ENCODE measurements at places on chromosomes 13 and 19. TPM values are rescaled to one million over a fixed set of nuclear protein-coding genes. Genes with fewer than 3 reads are reported as not detected.
A peak's percentile ranks its signal among the peaks of the same experiment; 100 is the strongest.

DNA sequence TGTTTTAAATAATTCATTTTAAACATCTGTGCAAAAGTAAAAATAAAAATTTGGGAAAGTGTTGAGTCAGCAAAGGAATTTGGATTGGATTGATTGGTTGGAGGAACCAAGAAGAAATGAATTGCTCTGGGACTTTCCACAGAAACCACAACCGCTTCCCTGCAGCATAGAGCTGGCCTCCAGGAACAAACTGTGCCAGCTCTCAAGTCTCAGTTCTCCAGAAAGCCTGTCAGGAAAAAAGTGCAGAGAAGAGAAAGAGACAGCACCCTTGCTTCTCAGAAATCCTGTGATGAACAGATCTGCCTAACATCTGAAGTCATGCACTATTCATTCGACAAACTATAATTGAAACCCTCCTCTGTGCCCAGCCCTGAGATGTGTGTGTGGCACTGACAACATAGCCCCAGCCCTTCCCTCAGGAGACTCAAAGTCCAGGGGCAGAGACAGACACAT is 14.8 kb downstream of the LYPD3 start:
- DNase-seq = no peak

Gene CD70
- polyA plus RNA-seq = 0.56 TPM

DNA sequence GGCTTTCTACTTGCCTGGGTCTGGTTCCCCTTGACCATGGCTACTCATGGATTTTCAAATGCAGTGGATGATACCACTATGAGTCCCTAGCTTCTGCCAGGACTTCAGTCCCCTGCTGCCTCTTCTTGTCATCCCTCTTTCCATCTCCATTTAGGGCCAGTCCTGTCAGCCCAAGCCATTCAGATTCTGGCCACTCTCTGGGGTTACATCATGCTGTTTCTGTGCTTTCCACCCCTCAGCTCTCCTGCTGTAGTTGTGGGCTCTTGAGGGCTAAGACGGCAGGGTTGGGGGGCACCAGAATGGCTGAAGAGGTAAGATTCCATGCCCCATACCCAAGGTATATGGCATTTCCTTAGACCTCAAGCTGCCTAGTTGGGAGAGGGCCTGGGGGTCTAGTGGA is 13.2 kb upstream of the ZNF492 start:
- DNase-seq = no peak

Gene ZNF726
- polyA plus RNA-seq = 6.0 TPM

DNA sequence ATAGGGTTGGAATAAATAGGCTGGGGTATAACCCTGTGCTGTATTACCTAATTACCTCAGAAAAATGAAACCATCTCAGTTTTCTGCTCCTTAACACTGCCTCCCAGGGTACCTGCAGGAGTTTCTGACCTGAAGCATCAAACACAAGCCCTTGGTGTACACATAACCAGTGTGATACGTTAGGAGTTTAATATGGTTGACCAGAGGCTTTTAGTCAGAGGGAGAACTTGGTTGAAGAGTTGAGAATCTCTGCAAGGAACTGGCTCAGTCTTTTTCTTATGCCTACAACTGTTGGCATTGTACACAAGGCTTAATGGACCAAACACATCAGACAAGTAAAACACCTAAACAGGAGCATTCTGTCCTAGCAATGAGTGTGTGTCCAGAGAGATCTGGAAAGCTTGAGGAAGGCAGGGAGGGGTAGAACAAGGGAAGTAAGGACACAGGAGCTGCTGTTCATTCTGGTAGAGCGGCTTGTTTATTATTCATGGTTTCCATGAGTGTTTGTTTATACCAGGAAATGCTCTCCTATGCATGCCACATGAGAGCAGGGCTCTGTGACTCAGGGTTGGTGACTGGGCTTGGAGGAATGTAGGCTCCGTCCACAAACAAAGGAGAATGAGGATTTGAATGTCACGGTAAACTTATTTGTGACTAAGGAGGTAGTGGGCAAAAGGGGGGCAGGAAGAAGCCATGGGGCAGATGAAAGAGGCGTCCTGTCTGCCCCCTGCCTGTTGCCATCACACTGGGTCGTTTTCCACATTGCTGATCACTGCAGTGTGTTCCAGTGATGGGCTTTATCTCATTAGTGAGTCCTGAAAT is 11.9 kb upstream of the SPATA13 start:
- DNase-seq = no peak

Gene SH3GL1
- polyA plus RNA-seq = 79.6 TPM

DNA sequence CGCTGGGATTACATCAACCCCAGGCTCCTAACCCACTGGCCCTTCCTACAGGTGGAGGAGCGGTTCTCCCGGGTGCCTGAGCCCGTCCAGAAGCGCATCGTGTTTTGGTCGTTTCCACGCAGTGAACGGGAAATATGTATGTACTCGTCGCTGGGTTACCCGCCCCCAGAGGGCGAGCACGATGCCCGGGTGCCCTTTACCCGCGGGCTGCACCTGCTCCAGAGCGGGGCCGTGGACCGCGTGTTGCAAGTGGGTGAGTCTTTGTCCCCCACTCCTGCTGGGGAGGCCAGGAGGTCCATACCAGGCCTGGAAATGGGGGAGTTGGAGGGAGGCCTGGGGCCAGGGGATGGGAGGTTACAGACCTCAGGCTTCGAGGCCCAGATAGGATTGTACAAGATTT is 4.4 kb downstream of the ZSWIM4 start:
- DNase-seq = no peak

DNA sequence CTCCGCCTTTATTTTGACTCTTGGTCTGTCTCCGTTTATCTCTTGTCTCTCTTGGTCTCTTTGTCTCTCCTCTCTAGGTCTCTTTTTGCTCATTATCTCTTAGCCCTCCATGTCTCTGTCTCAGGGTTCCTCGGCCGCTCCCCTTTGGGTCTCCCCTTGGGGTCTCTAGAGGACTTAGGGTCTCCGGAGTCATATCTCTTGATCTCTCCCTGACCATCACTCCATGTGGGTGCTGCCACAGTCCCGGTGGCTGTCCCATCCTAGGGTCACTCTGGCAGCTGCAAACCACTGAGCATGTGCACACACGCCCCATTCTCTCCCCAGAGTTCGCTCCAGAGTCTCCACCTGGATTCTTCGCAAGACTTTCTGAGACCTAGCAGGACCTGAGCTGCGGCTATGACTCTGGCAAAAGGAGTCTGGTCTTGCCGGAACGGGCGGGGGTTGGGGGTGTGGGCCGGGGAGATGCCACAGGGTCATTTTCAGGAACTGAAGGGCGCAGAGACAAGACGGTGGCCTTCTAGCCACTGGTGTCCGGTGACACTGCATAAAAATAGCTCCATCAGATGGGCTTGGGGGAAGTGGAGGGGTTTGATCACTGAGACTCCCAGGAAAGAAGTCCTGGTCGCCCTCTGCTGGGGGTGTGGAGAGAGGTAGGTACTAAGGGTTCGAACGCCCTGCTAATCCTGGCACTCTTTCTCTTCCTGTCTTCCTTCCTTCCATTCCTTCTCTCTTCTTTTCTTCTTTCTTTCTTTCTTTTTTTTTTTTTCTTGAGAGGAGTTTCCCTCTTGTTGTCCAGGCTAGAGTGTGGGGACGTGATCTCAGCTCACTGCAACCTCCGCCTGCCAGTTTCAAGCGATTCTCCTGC is 1.2 kb upstream of the KCNA7 start:
- DNase-seq = no peak

DNA sequence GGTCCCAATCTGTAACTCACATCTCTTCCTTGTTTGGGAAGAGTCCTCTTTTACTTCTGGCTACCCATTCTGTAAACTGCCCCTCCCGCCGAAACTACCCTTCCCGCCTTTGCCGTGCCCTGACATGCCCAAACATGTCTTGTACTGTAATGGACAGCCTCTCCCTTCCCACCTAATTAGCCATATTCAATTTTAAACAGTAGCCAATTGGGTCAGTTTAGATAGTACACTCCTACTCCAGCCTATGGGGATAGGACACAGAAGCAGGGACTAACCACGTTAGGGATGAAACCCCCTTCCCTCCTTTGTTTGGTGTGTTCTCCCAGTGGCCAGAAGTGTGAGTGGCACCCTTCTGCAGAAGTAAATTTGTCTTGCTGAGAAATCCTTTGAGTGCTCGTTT is 34.2 kb downstream of the SACS start:
- no peak for DNase-seq

DNA sequence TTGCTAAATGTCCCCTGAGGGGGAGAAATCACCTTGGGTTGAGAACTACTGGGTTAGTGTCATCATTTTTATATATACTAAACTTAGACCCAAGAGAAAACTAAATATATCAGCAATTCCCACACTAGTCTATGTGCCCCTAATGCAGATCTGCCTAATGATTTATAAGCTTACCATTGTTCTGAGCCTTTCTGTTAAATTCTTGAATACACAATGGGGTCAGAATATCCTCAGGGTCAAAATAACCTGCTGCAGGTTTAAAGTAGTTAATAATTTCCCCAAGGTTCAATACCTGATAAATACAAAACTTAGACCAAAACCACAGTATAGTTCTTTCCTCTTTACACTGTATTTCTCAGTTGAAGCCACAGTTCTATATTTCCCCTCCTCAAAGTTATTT is 4.6 kb downstream of the VWA8 start:
- no peak for DNase-seq

Gene DLL3
- polyA plus RNA-seq = not detected

DNA sequence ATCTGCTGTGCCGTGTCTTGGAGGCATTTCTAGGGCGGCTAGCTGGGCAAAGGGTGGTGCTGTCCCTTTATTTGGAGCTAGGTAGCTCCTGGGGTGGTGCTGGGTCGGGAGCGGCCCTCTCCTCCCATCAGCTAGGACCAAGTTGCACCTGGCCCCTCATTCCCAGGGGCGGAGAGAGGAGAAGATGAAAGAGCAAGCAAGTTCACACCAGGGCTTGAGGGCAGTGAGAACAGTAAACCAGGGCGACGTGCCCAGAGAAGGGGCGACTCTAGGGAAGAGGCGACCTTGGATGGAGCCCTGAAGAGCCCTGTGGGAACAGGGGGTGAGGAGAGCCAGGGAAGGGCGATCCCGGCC is 17.0 kb upstream of the KCNN1 start:
- DNase-seq = no peak

Gene ITGBL1
- 4.7 TPM for polyA plus RNA-seq

- DNase-seq = no peak
These were observed 376.7 kb downstream of the OXGR1 start for GRCh38 chr13:96617528-96617927.

- DNase-seq = no peak
These were observed 405.1 kb downstream of the FOXO1 start for GRCh38 chr13:40261336-40261735.

DNA sequence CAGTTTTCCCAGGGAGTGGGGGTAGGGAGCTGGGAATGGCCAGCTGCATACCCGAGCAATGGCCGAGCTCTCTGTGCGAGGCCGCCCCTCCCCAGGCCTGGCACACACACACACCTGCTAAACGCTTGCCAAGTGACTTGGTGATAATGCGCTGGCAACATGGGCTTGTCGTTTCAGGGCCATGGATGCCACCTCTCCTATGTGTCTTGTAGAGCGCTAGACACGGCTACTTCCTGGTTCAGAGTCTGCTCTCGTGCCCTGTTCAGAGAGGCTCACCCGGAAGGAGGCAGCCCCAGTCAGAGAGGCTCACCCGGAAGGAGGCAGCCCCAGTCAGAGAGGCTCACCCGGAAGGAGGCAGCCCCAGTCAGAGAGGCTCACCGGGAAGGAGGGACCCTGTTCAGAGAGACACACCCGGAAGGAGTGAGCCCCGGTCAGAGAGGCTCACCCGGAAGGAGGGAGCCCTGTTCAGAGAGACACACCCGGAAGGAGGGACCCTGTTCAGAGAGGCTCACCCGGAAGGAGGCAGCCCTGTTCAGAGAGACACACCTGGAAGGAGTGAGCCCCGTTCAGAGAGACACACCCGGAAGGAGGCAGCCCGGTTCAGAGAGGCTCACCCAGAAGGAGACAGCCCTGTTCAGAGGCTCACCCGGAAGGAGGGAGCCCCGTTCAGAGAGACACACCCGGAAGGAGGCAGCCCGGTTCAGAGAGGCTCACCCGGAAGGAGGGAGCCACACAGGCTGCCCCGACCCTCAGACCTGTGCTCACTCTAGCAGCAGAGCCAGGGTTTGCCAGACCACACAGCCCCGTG is 4.2 kb downstream of the ADPRHL1 start:
- no peak for DNase-seq

GRCh38 chr13:75795274-75795673 is 159.1 kb downstream of the LMO7 start:
- no peak for DNase-seq

DNA sequence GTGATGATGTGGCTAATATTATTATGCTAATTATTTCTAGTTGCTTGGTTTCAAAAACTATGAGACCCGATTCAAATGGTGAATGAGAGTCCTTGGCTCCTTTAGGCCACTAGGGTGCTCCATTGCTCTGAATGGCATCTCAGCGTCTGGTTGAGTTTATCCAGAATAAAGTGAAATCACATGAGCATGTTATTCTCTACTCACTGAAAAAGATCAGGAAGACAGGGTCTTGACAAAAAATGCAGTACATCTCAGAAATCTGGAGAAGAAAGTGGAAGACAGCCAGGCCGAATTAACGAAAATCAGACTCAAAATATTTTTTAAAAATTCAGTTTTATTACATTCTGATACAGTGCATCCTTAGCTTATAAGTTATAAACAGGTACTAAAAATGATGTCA is 516.2 kb downstream of the MYO16 start:
- peak; percentile 54 for DNase-seq

DNA sequence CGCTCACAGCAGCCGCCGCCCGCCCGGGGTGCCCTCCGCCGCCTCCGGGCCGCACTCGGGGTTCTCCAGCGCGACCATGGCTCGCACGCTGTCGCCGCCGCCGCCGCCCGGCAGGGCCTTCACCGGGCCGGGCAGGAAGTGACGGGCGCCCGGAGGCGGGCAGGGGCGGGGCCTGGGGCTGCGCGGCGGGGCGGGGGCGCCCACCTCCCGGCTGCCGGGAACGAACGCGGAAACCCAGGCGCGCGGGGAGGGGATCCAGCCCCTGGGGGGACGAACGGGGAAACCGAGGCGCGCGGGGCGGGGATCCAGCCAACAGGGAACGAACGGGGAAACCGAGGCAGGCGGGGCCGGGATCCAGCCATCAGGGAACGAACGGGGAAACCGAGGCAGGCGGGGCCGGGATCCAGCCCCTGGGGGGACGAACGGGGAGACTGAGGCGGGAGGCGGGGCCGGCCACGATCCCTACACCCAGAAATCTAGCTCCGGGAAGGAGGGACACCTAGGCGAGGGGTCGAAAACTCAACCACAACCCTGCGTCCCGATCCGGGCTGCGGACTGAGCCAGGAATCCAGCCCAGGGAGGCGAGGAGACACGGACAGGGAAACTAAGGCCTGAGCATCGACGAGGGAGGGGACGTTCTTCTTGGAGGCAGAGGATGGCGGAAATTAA is at the start of gene R3HDM4:
R3HDM4 (minus strand) TSS at position 140 of the 669 bp plus-strand sequence; CDS start at position 78, 62 bp downstream.
- DNase-seq = peak; percentile 69

Gene DACT3
- 18.3 TPM for polyA plus RNA-seq

Measured in muscle of arm (tissue), 14 donors.